ENCODE measurements at places on chromosomes 6 and 20. TPM values are rescaled to one million over a fixed set of nuclear protein-coding genes. Genes with fewer than 3 reads are reported as not detected.

- DNase-seq: no peak
Observed at GRCh38 chr6:138129190-138129589, 22.0 kb upstream of the PERP start.

DNA sequence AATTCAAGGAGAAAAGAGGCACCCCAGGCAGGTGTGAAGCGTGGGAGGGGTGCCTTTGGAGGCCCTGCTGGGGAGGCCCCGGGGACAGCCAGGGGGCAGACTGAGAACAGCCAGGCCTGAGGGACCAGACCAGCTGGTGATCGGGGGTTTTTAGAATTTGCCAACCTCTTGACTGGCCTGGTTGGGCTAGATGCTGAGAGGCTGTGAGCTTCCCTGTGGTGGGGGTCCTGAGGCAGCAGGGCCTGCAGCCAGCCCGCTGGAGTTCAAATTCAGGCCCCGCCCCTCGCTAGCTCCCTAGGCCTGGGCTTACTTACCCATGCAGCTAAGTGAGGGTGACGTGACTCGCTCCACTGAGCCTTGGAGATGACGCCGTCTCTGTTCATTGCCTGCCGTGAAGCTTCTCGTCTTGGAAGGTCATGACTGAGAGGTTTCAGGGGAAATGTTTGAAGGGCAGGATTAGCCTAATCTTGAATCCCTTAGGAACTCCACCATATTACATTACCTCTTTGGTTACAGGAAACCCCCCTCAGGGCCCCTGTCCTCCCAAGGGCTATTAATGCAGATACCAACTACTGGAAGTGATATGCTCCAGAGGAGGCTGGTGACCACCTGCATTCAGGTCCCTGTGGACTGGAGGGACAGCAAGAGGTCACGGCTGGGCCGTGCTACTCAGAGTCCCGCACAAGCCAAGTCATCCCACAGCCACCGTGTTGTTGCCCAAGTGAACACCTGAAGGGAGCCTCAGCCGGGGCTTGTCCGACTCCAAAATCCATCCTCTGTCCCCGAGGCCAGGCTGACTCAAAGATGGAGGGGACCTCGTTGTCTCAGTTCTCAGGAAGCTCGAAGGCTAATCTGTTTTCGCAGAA is 73.9 kb upstream of the DUSP22 start:
- no peak for DNase-seq

The GHRH gene
- not detected for total RNA-seq

GRCh38 chr6:152110886-152111820 is 303.7 kb downstream of the ESR1 start:
- DNase-seq: no peak

DNA sequence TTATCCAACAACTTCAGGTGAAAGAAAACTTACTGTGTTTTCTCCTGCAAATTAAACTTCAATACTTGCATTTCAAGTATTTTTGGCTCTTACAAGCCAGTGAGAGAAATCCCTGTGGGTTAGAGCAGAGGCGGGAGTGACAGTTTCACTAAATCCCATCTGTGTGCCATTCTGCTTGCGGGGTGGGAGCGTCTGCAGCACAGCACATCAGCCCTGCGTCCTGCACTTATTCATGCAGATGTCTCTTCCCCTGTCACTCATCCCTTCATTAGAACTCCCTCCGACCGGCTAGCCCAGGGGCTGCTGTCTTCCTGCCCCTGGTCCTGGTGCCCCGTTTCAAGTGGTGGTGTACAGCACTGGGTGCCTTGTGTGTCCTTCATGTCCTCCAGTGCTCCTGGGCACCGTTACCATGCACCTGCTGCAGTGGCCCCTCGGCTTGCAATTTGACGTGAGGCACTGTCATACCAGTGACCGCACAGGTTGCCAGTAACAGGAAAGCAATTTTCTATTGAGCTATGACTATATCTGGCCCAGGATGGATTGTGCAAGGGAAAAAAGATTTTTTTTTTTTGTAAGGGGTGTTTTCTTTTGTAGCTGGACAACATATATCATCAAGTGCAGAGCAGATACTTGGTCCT is 59.4 kb downstream of the INSM1 start:
- DNase-seq: no peak

- DNase-seq: peak; percentile 71
Observed at GRCh38 chr6:121951918-121952379, 447.5 kb upstream of the HSF2 start.

- no peak for DNase-seq
Observed at GRCh38 chr6:152457949-152458624, 179.1 kb downstream of the SYNE1 start.

The HSPA12B gene
- 6.1 TPM for total RNA-seq

DNA sequence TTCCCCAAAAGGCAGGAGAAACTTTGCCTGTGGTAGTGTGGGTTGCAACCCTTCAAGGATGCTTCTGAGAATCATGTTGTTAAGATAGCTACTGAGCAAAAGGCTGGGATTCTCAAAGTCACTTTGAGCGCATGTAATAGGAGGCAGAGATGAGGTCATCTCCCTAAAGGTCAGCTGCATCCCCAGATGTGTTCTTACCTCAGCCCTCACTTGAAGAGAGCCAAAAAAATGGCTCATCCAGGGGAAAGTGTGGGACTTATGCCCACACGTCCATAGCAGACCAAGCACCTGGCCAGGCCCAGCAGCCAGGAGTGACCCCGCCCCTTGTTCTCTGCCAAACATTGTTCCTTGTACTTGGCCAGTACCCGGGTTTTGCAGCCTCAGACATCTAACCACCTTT is 187.0 kb upstream of the BMP2 start:
- peak; percentile 31 for DNase-seq

DNA sequence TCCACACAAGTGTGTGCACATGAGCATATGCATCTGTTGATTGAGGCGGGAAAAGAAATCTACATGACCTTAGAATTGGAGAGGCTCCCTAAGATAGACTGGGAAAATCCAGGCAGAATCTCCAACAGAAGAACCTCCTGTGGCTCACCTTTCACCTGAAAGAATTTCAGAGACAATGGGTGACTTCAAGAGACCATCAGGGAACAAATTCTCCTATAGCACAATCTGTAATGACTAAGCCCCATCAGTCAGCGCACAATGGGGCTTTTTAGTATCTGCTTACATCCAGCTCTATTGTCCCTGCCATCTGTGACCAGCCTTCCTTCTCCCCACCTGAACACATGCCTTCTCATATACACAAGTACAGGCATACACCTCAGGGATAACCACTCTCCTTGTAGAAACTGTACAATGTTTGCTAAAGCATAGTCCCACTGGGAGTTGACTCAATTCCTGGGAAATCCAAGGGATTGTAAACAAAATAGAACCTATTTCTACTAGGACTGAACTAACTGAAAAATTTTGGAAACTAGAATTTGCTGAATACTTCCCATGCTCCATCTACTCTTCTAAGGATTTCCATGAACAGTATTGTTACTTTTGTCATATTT is 150.8 kb upstream of the STXBP5 start:
- DNase-seq: no peak

The BPIFA1 gene
- total RNA-seq: not detected

The TBC1D22B gene
- 6.4 TPM for total RNA-seq

DNA sequence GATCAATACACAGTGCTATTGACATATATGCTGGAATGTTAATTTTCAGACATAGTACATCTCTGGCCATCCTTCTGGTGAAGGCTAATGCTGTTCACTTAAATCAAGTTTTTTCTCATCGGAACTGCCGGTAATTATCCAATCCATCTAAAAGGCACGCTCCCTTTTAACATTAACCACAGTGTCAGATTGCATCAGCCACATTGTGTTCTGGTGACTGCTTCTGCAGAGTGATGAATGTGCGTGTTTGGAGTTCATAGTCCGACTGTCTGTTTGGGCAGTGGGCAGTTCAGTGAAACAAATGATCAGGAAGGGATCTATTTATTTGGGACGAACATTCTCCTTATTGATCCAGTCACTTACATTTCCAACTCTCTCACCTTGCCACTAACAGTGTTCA is 49.5 kb downstream of the SOBP start:
- peak; percentile 35 for DNase-seq

- DNase-seq: no peak
Observed at GRCh38 chr6:28817808-28818145, 106.0 kb downstream of the TRIM27 start.

The CCN2 gene
- 317 TPM for total RNA-seq

- DNase-seq: no peak
Observed at GRCh38 chr6:169069356-169069755, 184.3 kb downstream of the THBS2 start.

The KIF25 gene
- not detected for total RNA-seq

DNA sequence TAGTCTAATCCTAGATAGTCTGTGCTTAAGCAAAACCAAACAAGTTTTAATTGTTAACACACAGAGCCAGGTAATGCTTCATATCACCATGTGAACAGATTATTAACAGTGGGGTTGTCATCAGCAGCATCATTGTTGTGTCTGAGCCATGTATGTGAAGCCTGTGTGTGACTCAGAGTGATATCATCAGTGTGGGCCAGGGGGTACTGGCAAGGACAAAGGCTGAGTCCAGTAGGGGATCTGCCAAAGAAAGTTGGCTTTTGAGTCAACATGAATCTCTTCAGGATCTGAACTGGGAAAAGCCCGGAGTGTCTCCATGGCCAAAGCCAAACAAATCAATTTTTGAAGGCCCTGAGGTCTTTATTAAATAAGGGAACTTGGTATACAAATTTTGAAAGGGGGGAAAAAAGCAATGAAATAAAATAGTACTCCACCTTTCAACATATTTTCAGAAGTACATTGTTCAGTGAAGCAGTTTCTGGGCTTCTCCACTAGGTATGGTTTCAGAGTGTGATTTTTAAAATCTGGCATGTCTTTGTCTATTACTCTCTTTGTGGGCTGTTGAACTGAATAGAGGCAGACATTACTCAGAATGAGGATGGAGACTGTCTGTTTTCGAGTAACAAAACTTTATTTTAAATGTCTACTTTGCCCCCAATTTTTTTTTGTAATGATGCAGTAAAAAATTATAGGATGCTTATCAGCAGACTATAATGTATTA is 444.2 kb upstream of the JAG1 start:
- no peak for DNase-seq

GRCh38 chr6:13278991-13279390 is 49.3 kb downstream of the TBC1D7 start:
- no peak for DNase-seq

The GLP1R gene
- total RNA-seq: not detected

- DNase-seq: no peak
Observed at GRCh38 chr6:43339168-43339567, 30.3 kb downstream of the ZNF318 start.

- no peak for DNase-seq
Observed at GRCh38 chr20:50695135-50695872, 4.0 kb upstream of the RIPOR3 start.

DNA sequence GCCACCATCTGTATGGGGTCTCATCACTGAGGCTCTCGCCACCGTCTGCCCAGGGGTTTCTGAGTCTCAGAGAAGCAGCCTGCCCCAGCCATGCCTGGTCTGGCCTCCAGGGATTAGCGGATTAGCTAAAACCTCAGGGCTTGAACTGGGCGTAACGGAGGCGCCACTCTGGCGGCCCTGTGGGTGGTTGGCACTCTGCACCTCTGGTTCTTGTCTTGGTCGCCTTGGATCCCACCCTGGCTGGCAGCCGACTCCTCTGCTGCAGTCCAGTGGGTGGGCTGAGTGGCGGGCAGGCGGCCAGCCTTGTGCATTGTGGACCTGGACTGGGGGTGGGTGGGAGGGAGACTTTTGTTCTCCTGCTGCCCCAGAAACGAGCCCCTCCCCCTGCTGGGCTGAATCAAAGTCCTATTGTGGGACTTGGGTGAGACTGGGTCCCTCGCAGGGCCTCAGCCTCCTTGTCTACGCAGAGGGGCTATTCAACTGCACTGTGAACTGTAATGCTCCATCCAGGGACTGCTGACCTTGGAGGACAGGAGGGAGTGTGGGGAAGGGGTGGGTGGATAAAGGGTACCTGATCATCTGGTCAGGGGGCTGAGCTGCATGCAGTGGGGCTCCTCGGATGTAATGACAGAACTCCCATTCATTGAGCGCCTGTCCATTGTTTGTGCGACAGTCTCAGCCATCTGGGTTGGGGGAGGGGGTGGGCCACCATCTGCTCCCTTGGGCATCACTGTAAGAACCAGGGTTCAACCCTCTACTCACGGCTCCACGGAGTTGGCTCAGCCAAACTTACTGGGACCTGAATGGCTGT is 23.9 kb downstream of the SUN5 start:
- peak; percentile 75 for DNase-seq

- no peak for DNase-seq
Observed at GRCh38 chr20:60053125-60053817, 95.0 kb downstream of the CDH26 start.

The TPX2 gene
- total RNA-seq: 6.4 TPM

The LRRC73 gene
- total RNA-seq: 1.0 TPM

The PPP1R3G gene
- 0.29 TPM for total RNA-seq

The POM121L2 gene
- not detected for total RNA-seq

DNA sequence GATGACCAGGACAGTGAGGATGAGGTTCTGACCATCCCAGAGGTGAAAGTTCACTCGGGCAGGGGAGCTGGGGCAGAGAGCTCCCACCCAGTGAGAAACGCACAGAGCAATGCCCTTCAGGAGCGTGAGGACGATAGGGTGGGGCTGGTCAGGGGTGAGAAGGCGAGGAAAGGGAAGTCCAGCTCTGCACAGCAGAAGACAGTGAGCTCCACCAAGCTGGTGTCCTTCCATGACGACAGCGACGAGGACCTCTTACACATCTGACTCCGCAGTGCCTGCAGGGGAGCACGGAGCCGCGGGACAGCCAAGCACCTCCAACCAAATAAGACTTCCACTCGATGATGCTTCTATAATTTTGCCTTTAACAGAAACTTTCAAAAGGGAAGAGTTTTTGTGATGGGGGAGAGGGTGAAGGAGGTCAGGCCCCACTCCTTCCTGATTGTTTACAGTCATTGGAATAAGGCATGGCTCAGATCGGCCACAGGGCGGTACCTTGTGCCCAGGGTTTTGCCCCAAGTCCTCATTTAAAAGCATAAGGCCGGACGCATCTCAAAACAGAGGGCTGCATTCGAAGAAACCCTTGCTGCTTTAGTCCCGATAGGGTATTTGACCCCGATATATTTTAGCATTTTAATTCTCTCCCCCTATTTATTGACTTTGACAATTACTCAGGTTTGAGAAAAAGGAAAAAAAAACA is 16.6 kb upstream of the SLC22A1 start:
- no peak for DNase-seq

The LATS1 gene
- total RNA-seq: 26.8 TPM

- no peak for DNase-seq
Observed at GRCh38 chr20:34085544-34086040, 26.5 kb downstream of the EIF2S2 start.

DNA sequence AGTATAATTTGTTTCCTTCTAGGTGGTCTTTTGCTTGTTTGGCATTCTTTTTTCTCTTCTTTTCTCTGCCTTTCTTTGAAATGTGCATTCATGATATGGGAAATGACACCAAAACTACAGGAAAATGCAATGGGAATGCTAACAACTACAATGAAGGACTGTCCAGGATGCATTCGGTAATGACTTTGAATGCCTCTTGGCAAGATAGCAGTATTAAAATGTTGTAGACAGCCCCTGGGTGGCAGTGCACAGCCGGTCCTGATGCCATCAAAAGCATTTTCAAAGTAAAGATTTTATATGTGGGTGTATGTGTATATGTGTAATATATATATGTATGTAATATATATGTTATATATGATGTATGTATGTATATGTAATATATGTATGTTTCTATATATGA is 218.8 kb upstream of the MMS22L start:
- no peak for DNase-seq

The PSORS1C2 gene
- total RNA-seq: not detected

Data from stomach (tissue), 19 donors.